ENCODE measurements at places on chromosomes 1 and 21. TPM values are rescaled to one million over a fixed set of nuclear protein-coding genes. Genes with fewer than 3 reads are reported as not detected.

DNA sequence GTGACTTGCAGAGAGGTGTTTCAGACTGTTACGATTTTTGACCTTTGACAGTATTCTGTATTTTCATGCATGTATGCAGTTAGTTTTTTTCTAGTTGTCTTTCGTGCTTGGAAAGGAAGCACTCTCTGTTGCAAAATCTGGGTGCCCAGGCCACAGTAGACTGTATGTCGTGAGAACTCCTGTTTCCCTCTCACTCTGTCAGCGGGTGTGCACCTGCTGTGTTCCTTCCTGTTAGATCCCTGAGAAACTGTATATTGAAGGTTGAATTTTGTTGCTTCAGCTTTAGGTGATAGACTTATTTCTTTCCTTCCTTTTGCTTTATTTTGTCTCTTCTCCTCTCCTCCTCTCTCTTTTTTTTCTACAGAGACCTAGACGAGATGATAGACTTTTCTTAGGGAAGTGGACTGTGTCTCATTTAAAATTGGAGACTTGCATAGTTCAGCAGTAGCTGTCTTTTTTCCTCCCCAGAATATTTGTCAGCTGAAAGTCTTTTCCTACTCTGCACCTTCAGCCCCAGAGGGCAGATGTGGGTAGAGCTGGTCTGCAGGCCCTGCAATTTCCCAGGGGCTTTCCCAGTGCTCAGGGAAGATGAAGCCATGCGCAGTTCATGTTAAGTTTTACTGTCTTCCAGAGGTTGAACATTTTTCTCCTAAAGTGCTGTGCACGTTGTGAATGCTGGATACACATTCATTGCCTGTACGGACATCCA, 1.4 kb downstream of the TRAPPC10 start:
- DNase-seq, result peak; percentile 34
- peak overlapping the region; percentile 93 for H3K4me3 ChIP-seq
- H3K36me3 ChIP-seq, result no peaks in the 10 kb centered on the region
- peaks cover 48% of the 10 kb centered on the region for H3K4me1 ChIP-seq

The KCNK2 gene
- not detected for total RNA-seq

The RGL1 gene
- total RNA-seq, result 1.0 TPM

The SLC44A3 gene
- 0.68 TPM for total RNA-seq

- H3K4me3 ChIP-seq, result no peak overlapping the region
- peaks cover 8% of the 10 kb centered on the region for H3K36me3 ChIP-seq
- no peak for DNase-seq
- no peaks in the 10 kb centered on the region for H3K27me3 ChIP-seq
Observed at GRCh38 chr1:236568285-236568894, 35.9 kb downstream of the HEATR1 start.

DNA sequence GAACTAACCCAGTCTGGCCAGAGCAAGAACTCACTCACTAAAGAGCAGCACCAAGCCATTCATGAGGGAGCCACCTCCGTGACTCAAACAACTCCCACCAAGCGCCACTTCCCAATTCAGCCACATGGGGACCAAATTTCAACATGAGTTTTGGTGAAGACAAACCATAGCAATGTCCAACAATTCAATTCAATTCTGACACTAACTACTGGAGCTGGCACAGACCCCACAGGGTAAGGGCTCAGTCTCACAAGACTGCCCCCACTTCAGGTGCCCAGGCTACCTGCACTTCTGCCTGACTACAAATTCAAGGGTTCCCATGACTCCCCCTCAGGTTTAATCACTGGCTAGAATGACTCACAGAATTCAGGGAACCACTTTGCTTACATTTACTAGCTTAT, 48.8 kb upstream of the RAP1A start:
- no peaks in the 10 kb centered on the region for H3K36me3 ChIP-seq
- H3K4me3 ChIP-seq, result no peak overlapping the region
- peaks cover 9% of the 10 kb centered on the region for H3K4me1 ChIP-seq
- no peak for DNase-seq

GRCh38 chr1:85494074-85494903, 29.3 kb upstream of the DDAH1 start:
- H3K27me3 ChIP-seq, result peaks cover 11% of the 10 kb centered on the region
- peaks cover 2% of the 10 kb centered on the region for H3K4me1 ChIP-seq
- no peak for DNase-seq
- H3K27ac ChIP-seq, result no peak overlapping the region

GRCh38 chr1:65344171-65344814, 35.0 kb downstream of the DNAJC6 start:
- H3K27me3 ChIP-seq, result no peaks in the 10 kb centered on the region
- H3K36me3 ChIP-seq, result no peaks in the 10 kb centered on the region
- no peak for DNase-seq
- no peak overlapping the region for H3K4me3 ChIP-seq
- no peak overlapping the region for H3K27ac ChIP-seq
- H3K4me1 ChIP-seq, result no peaks in the 10 kb centered on the region

The TMEM61 gene
- total RNA-seq, result not detected

DNA sequence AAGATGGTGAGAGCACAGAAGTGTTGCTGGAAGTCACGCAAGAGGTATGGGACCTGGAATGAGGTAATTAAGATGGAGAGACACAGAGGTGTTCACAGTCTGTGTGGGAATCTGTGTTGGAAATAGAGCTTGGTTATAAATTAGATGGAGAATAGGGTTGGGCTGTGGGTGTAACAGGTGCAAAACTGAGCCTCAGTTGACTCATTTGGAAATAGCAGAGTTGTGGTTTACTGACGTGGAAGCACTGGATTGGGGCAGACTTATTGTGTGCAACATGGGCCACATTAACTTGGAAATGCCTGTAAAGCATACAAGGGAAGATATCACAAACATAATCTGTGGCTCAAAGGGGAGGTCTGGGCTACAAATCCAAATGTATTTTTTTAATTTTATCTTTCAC, 13.0 kb downstream of the CAMSAP2 start:
- H3K27ac ChIP-seq, result no peak overlapping the region
- H3K36me3 ChIP-seq, result peaks cover 5% of the 10 kb centered on the region
- H3K27me3 ChIP-seq, result no peaks in the 10 kb centered on the region
- no peak for DNase-seq
- H3K4me3 ChIP-seq, result no peak overlapping the region
- H3K4me1 ChIP-seq, result peaks cover 15% of the 10 kb centered on the region

GRCh38 chr1:35655196-35655595, 13.9 kb upstream of the PSMB2 start:
- no peak for DNase-seq
- peaks cover 2% of the 10 kb centered on the region for H3K4me1 ChIP-seq
- no peaks in the 10 kb centered on the region for H3K36me3 ChIP-seq
- no peak overlapping the region for H3K4me3 ChIP-seq

The GBP3 gene
- 18.3 TPM for total RNA-seq

GRCh38 chr1:224851210-224851847, 78.1 kb upstream of the DNAH14 start:
- H3K4me3 ChIP-seq, result peak overlapping the region; percentile 1
- no peak overlapping the region for H3K27ac ChIP-seq
- DNase-seq, result peak; percentile 17
- H3K36me3 ChIP-seq, result no peaks in the 10 kb centered on the region
- peaks cover 2% of the 10 kb centered on the region for H3K4me1 ChIP-seq

GRCh38 chr1:119714583-119714982, 2.8 kb downstream of the PHGDH start:
- H3K36me3 ChIP-seq, result no peaks in the 10 kb centered on the region
- no peak overlapping the region for H3K27ac ChIP-seq
- no peak for DNase-seq
- H3K27me3 ChIP-seq, result peaks cover 44% of the 10 kb centered on the region

GRCh38 chr1:59156051-59156450, 140.8 kb upstream of the FGGY start:
- no peaks in the 10 kb centered on the region for H3K36me3 ChIP-seq
- no peak overlapping the region for H3K27ac ChIP-seq
- H3K4me3 ChIP-seq, result no peak overlapping the region
- H3K4me1 ChIP-seq, result peaks cover 2% of the 10 kb centered on the region
- no peak for DNase-seq

DNA sequence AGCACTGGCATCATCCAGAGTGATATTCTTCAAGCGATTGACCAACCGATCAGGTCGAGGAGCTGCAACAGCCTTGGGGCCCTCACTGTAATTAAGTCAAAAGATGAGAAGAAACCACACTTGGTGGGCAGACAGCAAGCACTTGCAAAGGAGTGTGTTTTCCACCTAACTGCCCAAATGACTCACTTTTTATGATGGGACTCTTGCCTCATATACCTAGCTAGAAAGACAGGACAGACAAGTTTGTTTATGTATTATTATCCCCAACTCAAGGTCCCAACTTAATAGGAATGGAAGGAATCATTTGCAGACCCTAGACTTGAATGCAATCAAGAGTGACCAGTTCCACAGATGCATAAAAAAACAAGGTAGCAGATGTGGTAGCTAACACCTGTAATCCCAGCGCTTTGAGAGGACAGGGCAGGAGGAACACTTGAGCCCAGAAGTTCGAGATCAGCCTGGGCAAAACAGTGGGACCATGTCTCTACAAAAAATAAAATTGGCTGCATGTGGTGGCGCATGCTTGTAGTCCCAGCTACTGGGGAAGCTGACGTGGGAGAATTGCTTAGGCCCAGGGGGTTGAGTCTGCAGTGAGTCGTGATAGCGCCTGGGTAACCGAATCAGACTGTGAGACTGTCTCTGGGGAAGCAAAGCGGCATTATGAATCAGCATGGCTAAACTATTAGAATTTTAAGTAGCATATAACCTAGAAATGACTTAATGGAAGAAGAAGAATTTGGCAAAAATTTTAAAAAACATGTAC, 2.3 kb upstream of the NRAS start:
- peaks cover 20% of the 10 kb centered on the region for H3K4me1 ChIP-seq
- DNase-seq, result no peak
- no peaks in the 10 kb centered on the region for H3K27me3 ChIP-seq
- peaks cover 4% of the 10 kb centered on the region for H3K36me3 ChIP-seq
- peak overlapping the region; percentile 27 for H3K27ac ChIP-seq

The SELL gene
- total RNA-seq, result 276 TPM

DNA sequence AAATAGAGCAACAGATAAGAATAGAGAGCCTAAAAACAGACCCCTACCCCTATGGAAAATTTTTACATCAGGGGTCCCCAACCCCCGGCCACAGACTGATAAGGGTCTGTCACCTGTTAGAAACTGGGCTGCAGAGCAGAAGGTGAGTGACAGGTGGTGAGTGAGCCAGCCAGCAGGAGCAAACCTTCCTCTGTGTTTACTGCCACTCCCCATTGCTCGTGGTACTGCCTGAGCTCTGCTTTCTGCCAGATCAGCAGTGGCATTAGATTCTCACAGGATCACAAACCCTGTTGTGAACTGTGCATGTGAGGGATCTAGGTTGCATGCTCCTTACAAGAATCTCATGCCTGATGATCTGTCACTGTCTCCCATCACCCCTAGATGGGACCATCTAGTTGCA, 174.1 kb downstream of the FOXD2 start:
- peaks cover 49% of the 10 kb centered on the region for H3K27me3 ChIP-seq
- H3K4me1 ChIP-seq, result peaks cover 2% of the 10 kb centered on the region
- H3K4me3 ChIP-seq, result no peak overlapping the region
- no peak for DNase-seq

DNA sequence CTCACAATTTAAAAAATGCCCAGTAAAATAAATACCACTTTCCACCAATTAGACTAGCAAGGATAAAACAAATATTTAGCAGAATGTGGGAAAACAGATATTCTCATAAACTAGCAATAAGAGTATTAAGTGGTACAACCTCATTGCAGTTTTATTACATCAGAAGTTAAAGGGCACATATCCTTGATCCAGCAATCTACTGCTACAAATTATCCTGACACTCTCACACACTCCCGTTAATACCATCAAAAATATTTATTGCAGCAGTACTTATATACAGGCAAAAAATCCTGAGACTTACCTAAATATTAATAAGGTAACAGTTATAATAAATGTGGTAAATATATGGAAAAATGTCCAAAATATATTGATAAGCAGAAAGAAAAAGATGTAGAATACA, 44.3 kb downstream of the ZNF644 start:
- no peak for DNase-seq
- no peak overlapping the region for H3K4me3 ChIP-seq
- H3K27ac ChIP-seq, result no peak overlapping the region
- H3K4me1 ChIP-seq, result peaks cover 29% of the 10 kb centered on the region

The FMO2 gene
- not detected for total RNA-seq

The S100A7A gene
- total RNA-seq, result not detected

- H3K27me3 ChIP-seq, result no peaks in the 10 kb centered on the region
- peaks cover 70% of the 10 kb centered on the region for H3K4me1 ChIP-seq
- peak; percentile 34 for DNase-seq
- H3K36me3 ChIP-seq, result peaks cover 3% of the 10 kb centered on the region
- peak overlapping the region; percentile 67 for H3K4me3 ChIP-seq
Observed at GRCh38 chr1:12153181-12153785, 13.5 kb upstream of the TNFRSF1B start.

The BRINP3 gene
- total RNA-seq, result not detected
